ENCODE measurements at places on chromosomes 13 and 19.
A peak's percentile ranks its signal among the peaks of the same experiment; 100 is the strongest.

GRCh38 chr19:32018014-32018413, 327.4 kb upstream of the ZNF507 start:
- no peak for DNase-seq

- no peak for DNase-seq
Measured at GRCh38 chr13:91145571-91146205, 201.8 kb upstream of the MIR17HG start.

GRCh38 chr13:24512197-24512907, at the start of gene PARP4:
TSS of gene PARP4 (minus strand) at chr13:24512778. CDS start at chr13:24503776, 9,002 bp downstream.
- DNase-seq: peak; percentile 65

DNA sequence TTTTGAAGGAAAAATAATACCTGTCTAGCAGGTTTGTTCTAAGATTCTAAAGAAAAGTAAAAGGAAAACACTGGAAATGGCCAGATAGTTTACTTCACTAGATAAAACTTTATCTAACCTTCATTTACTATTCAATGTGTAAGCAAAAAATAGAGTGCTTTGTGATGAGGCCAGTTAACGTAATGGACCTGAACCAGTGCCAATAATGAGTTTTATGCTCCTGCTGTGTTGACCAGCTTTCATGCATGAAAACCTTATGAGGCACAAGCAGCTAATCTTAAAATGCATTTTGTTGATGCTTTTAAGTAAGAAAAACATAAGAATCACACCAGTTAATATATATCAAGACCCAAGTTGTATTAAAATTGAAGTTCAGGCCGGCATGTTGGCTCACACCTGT, 617.2 kb upstream of the GPC6 start:
- no peak for DNase-seq

GRCh38 chr13:32010136-32010535, 21.4 kb upstream of the FRY start:
- DNase-seq: no peak

- DNase-seq: no peak
Measured at GRCh38 chr13:72469906-72470305, 257.5 kb downstream of the MZT1 start.

GRCh38 chr19:28940751-28941500, 272.0 kb downstream of the UQCRFS1 start:
- DNase-seq: no peak

GRCh38 chr13:109383683-109384082, 402.7 kb downstream of the IRS2 start:
- no peak for DNase-seq

GRCh38 chr13:36131931-36132297, 732 bp upstream of the DCLK1 start:
- no peak for DNase-seq

- no peak for DNase-seq
Measured at GRCh38 chr13:53537586-53537985, 509.0 kb downstream of the OLFM4 start.

DNA sequence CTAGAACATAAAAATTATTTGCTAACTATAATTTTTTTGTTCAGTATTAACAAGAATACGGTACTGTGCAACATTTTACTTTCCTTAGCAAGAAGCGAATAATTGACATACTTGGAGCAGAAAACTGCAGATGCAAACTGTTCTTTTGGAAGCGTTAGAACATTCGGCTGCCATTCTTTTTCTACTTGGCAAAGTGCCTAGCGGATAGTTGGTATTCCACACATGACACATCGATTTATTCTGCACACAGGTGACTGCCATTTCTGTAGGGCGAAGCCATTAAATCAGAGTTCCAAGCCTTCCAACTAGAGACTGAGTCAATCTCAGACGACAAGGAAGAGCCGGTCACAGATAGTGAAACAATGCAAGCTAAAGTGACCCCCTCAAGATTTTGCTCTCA, 117.4 kb downstream of the TRPC4 start:
- no peak for DNase-seq

DNA sequence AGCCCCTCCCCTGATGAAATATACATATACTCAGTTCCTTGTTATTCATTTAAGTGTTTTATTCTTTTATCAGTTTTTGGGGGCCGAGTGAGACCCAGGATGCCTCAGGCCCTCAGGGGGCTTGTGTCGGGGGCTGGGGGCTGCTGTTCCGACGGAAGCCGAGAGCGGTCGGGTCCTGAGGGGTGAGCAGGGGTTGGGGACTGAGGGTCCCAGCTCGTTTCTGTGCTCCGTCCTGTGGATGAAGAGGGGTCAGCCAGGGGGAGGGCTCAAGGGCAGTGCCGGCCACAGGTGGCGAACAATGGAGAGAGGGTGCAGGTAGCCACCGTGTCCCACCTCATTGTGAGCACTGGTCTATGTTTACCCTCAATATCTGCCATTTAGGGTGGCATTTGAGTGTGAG, 1.9 kb downstream of the PCP2 start:
- DNase-seq: no peak

GRCh38 chr13:85316506-85317025, 482.7 kb downstream of the SLITRK6 start:
- no peak for DNase-seq

DNA sequence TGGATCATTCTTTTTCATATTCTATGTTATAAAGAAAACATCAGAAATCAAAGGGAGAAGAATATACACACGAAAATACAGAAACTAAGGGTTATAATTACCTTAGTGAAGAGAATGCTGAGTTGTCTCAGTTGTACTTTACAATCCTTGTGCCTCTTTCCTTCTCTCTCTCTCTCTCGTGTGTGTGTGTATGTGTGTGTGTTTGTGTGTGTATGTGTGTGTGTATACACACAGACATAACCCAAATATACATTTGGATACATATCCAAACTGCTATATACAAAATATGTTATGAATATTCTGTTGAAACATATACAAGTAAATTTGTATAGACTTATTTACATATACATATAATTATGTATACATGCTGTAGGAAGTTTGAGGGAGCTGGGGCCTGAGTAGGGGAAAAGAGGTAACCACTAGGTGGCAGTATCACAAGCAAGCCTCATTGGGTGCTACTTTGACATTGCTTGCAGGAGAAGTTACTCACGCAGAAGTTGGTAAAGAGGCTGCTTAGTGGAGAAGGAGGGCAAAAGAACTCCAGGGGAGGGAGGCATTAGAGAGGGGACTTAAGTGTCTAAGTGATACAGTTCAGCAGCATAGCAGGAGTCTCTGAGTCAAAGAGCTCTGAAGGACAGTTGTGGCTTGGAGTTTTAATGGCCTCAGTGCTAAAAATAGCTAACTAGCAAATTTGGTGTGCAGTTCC, 465.1 kb upstream of the PCDH20 start:
- DNase-seq: peak; percentile 21

- DNase-seq: no peak
Measured at GRCh38 chr19:46783670-46784069, 4.7 kb downstream of the SLC1A5 start.

DNA sequence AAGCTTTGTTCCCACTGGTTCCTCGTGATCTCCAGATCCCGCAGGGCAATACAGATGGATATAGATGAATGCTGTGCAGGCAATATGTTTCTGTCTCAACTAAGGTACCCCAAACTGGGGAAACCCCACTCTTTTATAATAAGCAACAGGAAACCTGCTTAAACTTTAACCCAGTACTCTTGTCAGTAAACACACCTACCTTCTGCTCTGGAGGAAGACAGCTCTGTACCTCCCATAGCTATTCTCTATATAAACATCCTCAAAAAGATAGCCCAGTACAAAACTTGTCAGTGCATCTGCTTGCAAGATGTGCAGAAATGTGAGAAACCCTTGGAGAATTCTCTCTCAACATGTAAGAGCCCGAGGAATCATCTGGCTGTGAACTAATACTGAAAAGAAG, 583.6 kb downstream of the OLFM4 start:
- no peak for DNase-seq

DNA sequence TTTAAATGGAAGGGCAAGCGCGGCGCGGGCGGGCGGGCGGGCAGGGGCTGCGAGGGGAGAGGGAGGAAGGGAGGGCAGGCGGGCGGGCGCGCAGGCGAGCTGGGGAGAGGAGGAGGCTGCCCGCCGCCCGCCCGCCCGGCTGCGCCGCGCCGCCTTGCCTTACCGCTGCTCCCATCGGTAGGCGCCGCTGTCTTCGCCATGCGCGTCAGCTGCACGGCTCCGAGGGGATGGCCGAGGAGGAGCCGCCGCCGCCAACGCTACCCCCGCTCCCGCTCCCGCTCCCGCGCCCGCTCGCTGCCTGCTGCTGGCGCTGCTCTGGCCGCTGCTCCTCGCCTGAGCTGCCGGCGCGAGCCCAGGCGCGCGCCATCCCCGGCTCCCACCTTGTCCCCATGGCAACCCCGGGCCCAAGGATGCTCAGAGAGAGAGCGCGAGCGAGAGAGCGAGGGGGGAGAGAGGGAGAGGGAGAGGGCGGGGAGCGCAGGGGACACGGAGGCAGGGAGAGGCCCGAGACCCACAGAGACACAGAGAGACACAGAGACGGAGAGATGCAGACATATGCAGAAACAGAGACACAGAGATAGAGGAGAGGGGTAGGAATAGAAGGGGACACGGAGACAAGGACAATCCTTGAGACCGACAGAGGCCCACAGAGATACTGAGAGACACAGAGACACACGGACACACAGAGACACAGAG, 40.3 kb downstream of the DEDD2 start:
- DNase-seq: peak; percentile 71

DNA sequence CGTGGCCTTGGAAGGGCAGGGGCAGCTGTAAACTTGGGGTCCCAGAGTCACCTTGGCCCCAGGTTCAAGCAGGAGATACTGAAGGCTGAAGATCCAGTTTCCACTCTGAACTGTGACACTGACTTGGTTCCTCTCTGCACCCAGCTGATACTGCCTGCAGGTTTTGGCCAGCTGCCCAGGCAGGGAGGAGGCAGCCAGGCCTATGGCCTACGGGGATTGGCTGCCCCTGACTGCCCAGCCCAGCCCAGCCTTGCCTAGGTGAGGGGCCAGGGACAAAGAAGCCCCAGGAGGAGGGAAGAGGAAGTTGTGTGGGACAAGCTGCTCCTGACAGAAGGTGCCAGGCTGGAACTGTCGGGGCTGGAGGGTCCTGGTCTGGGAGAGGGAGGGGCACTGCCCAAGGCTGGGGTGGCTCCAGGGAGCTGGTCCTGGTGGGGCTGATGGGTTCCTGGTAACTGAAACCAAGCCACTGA, 51.7 kb upstream of the CYP4F8 start:
- DNase-seq: no peak

- DNase-seq: no peak
Measured at GRCh38 chr13:100547791-100548201, 40.8 kb downstream of the GGACT start.

GRCh38 chr13:103961129-103961528, 894.9 kb upstream of the SLC10A2 start:
- DNase-seq: no peak

DNA sequence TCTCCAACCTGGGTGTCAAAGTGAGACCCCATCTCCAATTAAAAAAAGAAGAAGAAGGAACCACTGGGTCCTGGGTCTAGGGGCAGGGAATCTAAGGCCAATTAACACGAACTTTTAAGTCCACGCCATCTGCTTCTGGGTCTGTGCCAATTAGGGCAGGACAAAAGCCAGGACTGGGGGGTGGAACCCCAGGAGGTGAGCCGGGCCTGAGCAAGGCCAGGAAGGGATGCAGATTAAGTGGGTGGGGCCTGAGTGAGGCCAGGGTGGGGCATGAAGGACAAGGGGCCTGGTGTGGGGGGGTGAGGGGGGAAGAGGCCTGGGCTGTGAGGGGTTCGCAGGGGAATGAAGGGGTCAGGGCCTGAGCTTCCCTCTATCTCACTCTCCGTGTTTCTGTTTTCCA, 26.3 kb upstream of the ZNF83 start:
- DNase-seq: no peak

- no peak for DNase-seq
Measured at GRCh38 chr19:33287438-33287837, 14.9 kb downstream of the CEBPA start.

- no peak for DNase-seq
Measured at GRCh38 chr13:52815330-52815729, 33.1 kb downstream of the PCDH8 start.

- no peak for DNase-seq
Measured at GRCh38 chr19:347946-348861, 3.6 kb upstream of the MIER2 start.

DNA sequence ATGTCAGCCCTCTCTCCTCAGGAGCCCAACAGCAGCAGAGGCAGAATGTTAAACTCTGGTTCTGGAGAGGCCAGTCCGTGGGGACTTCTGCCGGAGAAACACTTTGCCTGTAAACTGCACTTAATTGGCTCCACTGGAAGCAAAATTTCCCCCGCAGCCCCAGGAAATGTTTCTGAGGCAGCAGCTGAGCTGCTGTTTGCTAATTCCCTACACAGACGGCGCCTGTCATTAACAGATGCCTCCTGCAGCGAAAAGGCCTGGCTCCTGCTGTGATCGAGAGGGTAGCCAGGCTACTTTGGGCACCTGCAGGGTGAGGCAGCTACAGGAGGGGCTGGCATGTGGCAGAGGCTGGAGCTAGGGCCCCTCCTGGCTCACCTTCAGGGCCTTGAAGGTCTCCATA, 5.2 kb upstream of the TM6SF2 start:
- DNase-seq: no peak

- peak; percentile 15 for DNase-seq
Measured at GRCh38 chr19:57664269-57665127, 4.2 kb upstream of the ZSCAN4 start.

DNA sequence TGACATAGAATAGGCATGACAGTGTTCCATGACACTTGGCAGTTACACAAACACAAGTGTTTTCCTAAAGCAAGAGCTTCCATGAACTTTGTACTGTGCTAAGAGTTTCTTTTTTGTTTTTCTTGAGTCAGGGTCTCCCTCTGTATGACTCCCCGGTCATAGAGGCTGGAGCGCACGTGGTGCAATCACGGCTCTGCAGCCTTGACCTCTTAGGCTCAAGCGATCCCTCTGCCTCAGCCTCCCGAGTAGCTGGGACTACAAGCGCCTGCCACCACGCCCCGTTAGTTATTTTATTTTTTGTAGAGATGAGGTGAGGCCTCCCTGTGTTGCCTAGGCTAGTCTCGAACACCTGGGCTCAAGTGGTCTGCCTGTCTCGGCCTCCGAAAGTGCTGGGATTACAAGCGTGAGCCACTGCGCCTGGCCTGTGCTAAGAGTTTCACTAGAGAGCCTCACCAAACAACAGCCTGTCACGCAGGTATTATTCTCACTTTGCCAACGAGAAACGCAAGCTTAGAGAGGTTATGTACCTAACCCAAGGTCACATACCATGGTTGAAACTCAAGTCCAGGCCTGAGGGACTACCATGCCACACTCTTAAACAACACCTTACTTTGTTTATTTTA, 355.9 kb downstream of the KLF12 start:
- no peak for DNase-seq

All from GM12891 (cell line).